ENCODE measurements at places on chromosomes 1 and 21.

DNA sequence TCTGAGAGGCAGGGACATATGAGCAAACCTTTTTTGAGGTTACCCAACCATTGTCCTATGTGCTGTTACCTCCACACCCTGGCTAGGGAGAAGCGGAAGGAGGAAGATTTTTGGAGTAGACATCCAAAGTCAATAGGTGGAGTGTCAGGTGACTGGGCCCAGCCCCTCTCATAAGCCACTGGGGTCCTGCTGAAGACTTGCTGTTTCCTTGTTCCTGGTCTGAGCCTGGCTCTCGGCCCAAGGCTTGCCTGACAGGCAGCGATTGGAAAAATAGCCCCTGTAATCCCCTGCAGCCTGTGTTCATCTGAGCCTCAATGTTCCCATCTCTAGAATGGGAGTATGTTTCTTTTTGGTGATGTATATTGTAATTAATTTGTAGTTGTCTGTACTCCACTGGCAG, 6.9 kb upstream of the PIGR start:
- DNase-seq: no peak

DNA sequence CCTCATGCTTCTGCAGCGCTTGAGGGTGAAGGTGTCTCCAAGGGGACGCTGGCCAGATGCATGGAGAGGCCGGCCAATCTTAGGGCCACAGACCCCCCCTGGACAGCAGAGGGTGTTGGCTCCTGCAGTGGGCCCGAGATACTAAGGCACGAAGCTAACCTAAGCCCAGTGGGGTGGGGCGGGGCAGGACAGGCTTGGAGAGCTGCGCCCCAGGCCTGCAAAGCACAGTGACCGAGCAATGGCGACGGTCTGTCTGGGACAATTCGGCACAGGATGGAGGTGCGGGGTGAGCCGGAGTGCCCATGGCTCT, 1.3 kb downstream of the FNDC10 start:
- no peak for DNase-seq

DNA sequence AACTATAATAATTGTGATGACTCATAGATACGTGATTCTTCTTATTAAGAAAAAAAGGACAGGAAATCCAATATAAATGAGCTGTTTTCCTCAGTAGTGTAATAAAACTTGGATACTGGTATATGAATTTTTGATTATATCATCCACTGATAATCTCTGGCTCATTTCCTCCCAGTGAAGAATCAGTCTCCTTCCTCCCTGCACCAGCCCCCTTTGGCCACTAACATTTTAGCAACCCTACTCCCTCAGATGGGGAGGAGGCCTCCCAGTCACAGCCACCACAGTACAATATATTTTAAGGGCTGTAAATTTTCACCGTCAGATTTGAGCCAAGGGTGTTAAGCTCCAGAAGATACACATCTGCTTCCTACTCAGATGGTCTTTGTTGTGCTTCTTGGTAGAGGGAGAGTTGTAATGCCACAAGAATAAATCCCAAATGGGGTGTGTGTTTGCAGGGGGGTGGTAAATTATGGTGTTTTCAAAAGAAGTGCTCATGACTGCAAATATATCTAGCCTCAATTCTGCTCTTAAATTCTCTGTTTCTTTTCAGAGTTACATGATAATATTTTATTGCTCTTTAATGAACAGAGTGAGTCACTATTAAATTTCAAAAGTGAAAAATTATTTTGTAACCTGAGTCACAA, 153.5 kb downstream of the HLX start:
- DNase-seq: no peak

DNA sequence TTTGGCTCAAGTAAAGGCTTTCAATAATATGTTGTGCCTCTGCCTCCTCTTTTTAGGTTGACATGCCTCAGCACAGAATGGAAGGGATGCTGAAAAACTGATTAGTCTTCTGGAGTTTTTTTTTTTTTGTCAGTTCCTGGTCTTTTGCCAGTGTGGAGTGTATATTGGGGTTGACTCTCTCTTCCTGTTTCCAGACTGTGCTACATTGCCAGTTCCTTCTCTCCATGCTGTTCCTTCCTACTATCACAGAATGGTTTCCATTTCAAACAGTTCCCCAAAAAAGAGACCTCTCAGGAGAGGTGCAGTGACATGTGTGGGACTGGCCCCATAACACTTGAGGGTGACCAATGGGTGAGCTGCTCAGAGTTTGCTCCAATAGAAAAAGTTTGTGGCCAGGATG, 101.7 kb upstream of the ETV3 start:
- DNase-seq: no peak

DNA sequence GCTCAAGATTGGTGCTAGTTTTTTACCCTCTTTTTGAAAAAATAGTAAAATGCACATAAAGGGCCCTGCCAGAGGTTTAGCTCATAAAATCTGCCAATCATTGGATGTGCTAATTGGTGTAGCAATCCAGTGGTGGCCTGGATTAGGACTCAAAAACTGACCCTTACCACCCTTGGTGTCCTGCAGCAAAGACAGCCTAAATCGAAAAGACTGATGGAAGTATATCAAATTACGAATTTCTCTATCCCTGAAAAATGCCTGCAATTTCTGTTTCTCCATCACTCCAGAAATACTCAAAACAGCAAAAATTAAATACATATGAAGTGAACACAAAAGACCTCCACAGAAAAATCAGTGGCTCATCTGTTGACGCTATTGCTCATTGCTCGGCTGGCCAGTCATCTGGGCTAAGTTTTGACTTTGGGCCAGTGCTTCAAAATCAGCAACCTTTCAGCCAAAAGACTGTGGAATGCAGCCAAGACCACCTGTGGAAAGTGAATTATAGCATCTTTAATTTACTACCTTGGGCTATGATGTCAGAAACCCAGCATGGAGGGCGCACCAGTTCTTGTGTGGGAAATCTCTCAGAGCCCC, 30.0 kb downstream of the WLS start:
- peak; percentile 90 for DNase-seq

GRCh38 chr1:27646676-27647075, 11.7 kb upstream of the FGR start:
- no peak for DNase-seq

DNA sequence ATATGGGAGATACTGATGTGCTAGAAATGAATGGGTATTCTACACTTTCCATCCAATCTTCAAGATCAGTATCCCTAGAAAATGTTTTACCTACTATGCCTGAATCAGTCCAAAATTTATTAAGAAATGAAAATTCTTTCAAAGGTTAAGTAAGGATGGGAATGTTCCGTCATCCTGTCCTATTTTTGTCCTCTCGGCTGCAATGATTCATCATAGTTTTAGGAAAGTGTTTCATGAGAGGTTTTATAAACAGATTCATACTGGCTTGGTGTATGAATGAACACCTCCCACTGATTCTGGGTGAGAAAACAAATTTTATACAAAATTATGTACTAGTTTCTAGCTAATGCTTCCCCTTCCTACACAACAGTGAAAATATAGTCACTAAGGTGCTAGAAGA, 504.6 kb upstream of the NR5A2 start:
- peak; percentile 17 for DNase-seq

- no peak for DNase-seq
Observed at GRCh38 chr1:233459470-233459945, 132.0 kb downstream of the MAP3K21 start.

DNA sequence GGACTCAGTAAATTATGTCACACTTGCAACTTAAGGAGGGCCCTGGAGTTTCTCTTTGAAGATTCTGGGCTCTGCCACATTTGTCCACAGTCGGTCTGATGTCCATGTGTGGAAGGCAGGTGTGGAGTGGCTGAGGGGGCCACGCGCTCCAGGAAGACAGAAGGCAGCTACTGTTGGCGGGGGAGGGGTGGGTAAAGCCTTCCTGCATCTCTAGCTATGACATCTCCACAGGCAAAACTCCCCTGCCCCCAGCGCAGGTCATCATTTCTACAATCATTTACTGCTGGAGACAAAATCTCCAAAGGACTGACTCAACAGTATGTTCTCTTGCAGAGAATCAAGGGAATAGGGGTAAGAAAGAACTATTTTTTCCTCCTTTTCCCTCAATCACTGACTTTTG, 11.4 kb upstream of the TSPEAR start:
- DNase-seq: no peak

DNA sequence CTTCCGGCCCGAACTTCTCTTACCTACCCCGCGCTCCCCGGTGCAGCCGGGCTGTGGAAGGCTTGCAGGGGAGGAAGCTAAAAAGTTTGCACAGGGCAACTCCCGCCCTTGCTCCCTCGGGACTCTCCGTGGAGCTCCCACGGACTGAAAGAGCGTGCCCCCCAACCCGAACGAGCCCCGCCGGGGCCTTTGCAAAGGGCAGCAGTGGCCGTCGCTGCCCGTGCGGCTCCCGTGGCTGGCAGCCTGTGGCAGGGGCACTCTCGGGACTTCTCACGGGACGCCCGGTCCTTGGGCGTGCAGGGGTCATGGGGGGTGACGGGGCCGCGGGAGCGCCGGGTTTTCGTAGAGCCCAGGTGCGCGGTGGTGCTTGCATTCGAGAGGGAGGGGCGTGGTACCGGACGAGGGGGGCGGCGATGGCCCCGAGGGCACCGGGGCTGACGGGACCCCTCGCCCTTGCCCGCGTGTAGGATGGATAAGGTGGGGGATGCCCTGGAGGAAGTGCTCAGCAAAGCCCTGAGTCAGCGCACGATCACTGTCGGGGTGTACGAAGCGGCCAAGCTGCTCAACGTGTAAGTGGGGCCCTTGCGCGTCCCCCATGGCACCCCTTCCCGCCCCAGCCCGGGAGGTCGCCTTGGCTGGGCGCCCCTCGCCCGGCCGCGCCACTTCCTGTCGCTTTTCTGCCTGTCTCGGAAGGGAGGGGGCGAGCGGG, 711 bp downstream of the GADD45A start:
- peak; percentile 45 for DNase-seq

GRCh38 chr1:109275706-109276345, 7.1 kb downstream of the PSRC1 start:
- peak; percentile 72 for DNase-seq

GRCh38 chr21:44696572-44696971, 400 bp upstream of the KRTAP10-12 start:
- DNase-seq: no peak

DNA sequence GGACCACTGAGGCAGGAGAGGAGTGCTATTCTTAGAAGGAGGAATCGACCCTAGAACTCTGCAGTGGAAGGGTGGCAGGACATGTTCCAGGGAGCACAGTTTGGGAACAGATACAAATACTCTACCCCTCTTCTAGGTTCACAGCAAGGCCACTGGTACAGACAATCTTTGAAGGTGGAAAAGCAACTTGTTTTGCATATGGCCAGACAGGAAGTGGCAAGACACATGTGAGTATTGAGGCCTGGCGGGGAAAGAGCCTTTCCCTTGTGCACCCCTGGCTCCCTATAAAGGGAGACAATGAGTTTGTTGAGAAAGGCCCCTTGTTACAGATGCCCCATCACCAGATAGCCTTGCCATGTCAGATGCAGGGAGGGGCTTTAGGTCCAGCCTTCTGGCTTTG, 17.8 kb downstream of the KIF2C start:
- no peak for DNase-seq

DNA sequence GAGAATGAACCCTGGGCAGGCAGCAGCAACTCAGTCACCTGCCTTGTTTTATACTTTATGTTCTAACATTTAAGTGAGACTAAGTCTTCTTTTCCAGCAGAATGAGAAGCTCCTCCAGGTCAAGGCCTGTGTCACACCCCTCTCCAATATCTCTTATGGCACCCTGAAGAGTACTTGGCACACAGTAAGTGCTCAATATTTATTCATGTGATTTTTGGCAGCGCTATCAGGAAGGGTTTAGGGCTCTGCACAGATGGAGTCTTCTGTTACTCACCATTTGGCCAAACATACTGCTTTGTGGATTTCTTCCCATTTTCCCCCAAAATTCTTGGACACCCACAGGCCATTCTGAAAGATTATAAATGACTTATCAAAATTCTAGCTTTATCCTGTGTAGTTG, 43.8 kb upstream of the MYBPHL start:
- no peak for DNase-seq

DNA sequence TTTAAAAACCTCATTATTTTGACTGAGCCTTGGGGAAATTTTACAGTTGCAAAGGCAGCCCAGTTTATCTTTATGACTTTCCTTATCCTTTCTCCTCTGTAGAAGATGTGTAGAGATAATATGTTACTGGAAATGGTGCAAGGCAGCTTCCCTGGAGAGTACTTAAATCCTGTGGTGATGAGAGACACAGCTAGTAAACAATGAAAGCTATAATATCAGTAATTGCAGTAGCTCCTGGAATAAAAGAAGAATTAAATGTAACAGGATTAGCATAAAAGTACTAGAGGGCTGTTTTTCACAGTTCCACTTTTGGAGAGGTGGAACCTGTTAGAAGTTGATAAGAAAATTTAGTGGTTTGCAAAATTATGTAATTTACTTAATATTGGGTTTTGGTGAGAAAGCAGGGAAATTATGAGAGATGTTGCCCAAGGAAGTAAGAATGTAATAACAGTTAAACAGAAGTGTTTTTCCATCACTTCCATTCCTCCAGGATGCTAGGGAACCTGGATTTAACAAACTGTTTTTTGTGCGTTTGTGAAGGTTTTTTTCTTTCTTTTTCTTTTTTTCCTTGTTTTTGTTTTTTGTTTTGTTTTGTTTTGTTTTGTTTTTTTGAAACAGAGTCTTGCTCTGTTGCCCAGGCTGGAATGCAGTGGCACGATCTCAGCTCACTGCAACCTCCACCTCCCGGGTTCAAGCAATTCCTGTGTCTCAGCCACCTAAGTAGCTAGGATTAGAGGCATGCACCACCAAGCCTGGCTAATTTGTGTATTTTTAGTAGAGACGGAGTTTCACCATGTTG, 15.7 kb upstream of the EDEM3 start:
- no peak for DNase-seq

GRCh38 chr1:3113047-3113740, 44.2 kb downstream of the PRDM16 start:
- no peak for DNase-seq

- DNase-seq: no peak
Observed at GRCh38 chr1:105396001-105396400, 1646.3 kb downstream of the AMY1C start.

DNA sequence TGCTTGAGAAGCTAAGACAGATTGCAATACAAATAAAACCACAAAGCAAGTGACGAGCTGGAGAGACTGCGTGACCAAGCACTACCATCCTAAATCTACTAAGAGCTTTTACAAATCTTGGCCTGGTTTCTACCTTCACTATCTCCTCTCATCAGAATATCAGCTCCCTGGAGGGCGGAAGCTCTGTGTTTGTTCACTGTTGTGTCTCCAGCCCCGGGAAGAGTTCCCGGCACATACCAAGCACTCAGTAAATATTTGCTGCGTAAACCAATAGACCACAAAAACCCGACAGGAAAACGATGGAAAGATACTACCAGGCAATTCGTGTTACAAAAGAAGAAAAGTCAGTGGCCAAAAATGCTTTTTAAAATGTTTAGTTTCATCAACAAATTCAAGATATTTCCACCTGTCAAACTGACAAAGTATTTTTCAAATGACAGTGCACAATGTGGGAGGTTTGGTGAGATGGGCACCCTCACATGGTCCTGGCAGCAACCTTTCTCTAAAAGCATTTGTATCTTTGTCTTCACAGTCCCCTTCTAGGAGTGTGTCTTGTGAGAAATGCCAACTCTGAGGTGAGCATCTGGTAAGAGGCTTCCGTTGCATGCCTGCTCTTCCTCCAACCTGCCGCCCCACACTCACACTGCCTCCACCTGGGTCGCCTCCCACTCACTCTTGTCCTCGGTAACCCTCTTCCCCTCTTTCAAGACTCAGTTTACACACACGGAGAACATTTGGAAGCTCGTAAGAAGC, 34.7 kb downstream of the SLC1A7 start:
- peak; percentile 82 for DNase-seq

- no peak for DNase-seq
Observed at GRCh38 chr1:30907481-30908315, 860 bp downstream of the SDC3 start.

Data from fibroblast of upper back skin (primary cell).